ENCODE measurements at places on chromosomes 2 and 18.

DNA sequence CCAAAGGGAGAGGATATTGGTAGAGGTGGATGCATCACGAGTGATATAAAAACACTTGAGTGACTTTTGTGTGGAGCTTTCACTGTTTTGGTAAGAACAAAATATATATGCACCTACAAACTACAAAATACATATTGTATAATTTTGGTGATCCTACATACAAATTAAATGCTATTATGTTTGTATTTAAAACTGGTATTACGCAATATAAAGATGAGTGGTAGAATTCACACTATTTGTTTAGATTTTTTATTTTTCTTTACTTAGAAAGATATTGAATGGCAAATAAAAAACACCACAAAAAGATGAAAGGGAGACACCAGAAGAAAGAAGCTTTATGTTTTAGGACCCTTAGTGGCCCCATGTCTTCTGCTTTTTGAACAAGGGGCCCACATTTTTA, 770.7 kb upstream of the ID2 start:
- no peak for DNase-seq

DNA sequence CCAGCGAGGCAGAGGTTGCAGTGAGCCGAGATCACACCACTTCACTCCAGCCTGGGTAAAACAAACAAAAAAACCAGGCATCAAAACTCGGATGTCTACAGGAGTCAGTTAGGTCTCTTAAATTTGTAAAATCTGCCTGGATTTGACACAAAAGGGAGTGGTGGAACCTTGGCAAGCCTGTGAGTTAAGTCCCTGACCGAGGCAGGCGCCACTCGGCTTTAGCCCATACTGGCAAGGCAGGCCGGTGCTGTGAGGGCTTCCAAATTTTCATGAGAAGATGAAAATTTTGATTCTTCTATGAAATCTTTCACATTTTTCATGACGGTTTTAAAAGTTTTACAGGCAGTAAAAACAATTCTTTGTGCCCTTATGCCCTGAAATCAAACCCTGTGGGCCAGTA, 165.8 kb downstream of the FMNL2 start:
- DNase-seq, result no peak

GRCh38 chr18:8966821-8967220, 135.7 kb upstream of the NDUFV2 start:
- DNase-seq, result no peak

GRCh38 chr2:8319219-8319618, 362.6 kb upstream of the ID2 start:
- DNase-seq, result no peak

DNA sequence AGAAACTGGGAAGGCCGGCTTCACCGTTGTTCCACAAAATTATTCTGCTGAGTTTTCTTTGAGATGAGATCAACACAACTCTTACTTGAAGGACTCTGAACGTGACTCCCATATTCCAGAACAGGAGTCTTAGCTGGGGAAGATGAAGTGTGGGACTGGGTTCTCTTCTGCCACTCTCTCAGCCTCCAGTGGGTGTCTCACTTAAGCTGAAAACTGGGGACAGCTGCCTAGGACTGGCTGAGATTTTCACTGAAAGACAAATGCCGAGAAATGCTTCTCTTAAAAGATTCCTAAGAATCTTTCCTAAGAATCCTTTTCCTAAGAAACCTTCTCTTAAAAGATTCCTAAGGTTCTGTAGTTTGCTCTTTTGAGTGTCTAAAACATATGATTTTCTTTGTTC, 156.6 kb upstream of the LHCGR start:
- DNase-seq, result no peak

All from stimulated activated CD8-positive, alpha-beta memory T cell treated with anti-CD3 and anti-CD28 coated beads, Interleukin-7, amount 100 ng/mL, for 1 hour (primary cell).